Activated CD8-positive, alpha-beta memory T cell treated with anti-CD3 and anti-CD28 coated beads for 4 hours (primary cell): ENCODE measurements at places on chromosomes 2 and 18.

DNA sequence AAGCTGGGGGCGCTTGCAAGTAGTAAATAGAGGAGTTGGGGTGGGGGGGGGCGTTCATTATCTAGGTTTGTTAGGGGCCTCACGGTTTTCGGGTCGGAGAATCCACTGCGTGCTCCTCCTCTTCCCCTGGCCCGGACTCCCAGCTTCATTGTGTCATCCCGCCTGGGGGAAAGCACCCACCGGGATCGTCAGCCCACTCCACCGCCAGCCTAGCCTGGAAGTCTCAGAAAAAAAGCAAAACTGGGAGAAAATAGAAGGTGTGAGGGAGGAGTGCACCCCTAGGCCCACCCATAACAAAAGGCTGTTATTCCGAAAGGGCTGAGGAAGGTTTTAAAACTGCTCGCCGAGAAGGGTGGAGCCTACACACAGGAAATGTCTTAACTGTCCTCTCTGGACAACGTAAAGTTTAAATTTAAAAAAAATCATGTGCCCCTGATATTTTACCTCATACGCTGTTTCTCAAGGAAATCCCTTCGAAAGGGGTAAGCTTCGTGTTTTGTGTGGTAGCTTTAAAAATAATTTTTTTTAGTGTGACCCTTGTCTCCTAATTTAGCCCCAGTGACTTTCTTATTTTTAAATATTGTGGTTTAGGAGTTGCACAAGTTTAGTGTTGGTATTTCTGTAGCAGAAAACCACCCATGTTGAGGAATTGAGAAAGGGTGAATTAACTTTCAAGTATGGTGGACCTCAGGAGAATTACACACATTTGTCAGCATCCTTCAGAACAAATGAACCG, 104.2 kb downstream of the SPTBN1 start:
- DNase-seq = no peak

GRCh38 chr2:73284296-73285158, at the start of gene FBXO41:
Gene FBXO41 (minus strand): TSS chr2:73284478. CDS start chr2:73269630, 14,848 bp downstream.
- peak; percentile 75 for DNase-seq

- DNase-seq = no peak
Observed at GRCh38 chr2:47221039-47221438, 65.9 kb upstream of the STPG4 start.

DNA sequence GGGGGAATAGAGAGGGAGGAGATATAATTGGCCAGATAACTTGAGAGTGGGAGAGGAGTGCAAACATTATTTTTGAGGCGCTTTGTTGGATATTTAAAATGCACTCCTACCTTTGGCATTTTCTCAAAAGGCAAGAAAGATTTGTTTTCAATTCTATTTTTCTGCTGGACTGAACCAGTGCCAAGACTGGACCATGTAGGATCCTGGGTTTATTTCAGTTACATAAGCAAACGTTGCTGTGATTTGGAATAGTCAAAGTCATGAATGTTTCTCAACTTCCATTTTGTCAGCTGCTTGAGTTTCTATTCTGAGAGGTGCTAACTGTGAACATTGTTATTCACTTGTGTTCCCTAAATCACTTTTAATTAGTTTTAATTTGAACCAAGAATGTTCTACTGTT, 8.9 kb upstream of the CHRNA1 start:
- DNase-seq = no peak

- no peak for DNase-seq
Observed at GRCh38 chr2:39203382-39203781, 40.4 kb downstream of the CDKL4 start.

GRCh38 chr18:35696307-35696706, 114.8 kb downstream of the GALNT1 start:
- DNase-seq = no peak

DNA sequence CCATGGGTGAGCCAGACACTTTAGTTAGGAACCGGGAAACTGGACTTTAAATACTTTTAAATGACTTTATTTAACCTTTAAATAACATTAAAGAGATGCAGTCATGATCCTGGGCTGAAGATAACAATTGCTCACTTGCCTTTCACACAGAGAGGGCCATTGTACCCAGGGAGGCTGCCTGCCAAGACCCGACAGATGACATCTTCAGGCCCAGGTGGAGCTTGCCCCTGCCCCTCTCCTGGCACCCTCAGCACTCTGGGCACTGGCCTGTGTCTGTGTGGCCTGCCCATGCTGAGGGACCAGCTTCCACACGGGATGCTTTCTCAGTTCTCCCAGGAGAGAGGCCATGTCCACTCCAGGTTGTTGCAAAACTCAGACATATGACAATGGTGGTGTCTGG, 216.4 kb upstream of the MYT1L start:
- no peak for DNase-seq

DNA sequence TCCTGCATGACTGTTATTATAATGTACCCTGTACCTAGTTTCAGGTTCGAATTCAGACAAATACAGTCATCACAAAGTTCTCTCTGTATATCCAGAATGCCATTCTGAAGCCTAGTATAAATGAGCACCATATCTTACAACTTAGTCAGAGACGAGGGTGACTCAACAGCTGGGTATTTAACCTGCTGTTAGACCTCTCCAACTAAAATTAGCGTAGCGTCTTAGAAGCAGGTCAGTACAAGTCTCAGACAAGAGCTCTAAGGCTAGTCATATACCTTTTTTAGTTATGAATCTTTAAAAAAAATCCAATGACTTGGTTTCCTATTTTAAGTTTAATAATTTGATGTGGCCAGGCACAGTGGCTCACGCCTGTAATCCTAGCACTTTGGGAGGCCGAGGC, 74.1 kb downstream of the CABYR start:
- DNase-seq = no peak

- DNase-seq = no peak
Observed at GRCh38 chr18:63451799-63452660, 24.7 kb upstream of the SERPINB5 start.

DNA sequence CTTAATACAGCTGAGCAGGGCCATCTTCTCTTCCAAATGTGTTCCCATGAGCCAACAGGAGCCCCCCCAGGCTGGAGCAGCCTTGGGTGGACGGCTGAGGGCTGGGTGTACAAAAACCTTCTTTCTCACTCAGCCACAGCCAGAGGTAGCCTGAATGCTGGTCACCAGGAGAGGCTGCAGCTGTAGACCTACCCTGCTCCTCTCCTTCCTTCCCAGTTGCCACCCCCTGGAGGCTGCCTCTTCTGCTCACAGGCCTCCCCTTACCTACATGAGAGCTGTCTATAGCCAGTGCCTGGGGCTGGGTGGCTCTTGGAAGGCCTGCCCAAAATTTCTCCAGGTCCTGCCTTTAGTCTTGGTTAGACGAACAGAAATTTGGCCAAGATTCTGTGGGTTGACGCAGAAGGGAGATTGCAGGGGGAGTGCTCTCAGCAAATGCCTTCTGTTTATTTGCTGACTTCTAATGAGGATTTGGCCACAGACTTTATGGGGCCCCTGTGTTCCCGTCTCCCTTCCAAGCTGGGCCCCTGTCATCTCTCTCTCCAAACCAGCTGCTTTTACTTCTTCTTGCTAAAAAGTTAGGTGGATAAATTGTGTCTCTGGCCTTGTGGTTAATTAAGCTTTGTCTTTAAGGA, 18.3 kb downstream of the CELF4 start:
- DNase-seq = no peak

DNA sequence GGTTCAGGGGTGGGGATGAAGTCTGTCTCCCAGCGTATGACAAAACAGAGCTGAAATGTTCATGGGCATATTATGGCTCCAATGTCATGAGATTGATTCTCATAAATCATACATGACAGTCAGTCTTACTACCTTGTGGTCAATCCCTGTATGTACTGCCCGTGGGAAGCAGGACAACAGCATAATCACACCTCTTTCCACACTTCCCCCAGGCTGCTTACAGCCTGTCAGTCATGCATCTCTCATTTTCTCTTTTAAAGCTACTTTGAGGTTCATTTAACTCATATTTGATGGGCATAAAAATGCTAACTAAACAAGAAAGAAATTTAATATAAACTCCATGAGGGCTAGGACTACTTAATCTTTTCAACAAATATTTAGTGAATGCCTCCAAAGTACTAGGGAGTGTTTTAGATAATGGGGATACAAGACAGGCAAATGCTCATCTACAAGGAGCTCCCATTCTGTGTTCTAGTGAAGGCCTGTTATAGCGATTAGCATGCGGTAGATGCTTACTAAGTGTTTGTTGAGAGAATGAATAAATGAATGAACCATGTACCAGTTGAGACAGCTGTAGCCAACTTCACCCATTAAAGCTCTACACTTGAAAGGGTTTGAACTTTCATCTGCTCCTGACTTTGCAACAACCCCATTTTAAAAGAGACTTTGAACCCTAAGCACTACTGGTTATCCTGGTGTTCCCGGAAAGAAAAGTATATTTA, 89.1 kb downstream of the ALPK2 start:
- DNase-seq = no peak
